ENCODE measurements at places on chromosomes 12 and 14. TPM values are rescaled to one million over a fixed set of nuclear protein-coding genes. Genes with fewer than 3 reads are reported as not detected.

Gene TAS2R46
- total RNA-seq: not detected

Gene INSM2
- total RNA-seq: 0.02 TPM

Gene KRT4
- not detected for total RNA-seq

Gene KRT82
- total RNA-seq: not detected

Gene CLEC2A
- not detected for total RNA-seq

Gene FAIM2
- total RNA-seq: not detected

Gene CAPRIN2
- 26.7 TPM for total RNA-seq
